Activated gamma-delta T cell treated with Interleukin-2 at 50 U/mL for 16 hours (primary cell): ENCODE measurements at places on chromosomes 12 and 14.

DNA sequence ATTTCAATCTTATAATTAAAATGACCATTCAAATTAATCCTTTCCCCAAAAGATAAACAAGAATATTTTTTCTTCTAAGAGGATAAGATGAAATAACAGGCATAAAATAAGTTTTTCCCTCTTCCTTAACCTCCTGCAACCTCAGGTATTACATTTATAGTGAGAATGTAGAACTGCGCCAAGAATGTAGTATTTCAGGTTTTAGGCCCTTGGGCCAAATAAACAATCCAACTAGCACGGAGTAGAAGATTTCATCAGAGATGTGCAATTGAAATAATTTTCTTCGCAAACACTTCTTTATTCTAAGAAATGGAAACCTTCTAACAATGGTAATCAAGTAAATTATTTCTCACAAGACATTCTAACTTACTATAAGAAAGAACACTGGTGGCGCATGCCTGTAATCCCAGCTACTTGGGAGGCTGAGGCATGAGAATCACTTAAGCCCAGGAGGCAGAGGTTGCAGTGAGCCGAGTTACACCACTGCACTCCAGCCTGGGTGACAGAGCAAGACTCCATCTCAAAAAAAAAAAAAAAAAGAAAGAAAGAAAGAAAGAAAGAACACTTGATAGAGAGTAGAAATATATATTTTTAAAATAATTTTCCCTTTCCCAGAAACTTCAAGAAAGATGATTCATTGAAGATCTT lies 100.8 kb downstream of the TAOK3 start:
- no peak for DNase-seq

- DNase-seq: no peak
These were observed 49.4 kb downstream of the LTBP2 start for GRCh38 chr14:74562515-74563232.

- DNase-seq: no peak
These were observed 938.0 kb downstream of the GALC start for GRCh38 chr14:87055007-87055406.

DNA sequence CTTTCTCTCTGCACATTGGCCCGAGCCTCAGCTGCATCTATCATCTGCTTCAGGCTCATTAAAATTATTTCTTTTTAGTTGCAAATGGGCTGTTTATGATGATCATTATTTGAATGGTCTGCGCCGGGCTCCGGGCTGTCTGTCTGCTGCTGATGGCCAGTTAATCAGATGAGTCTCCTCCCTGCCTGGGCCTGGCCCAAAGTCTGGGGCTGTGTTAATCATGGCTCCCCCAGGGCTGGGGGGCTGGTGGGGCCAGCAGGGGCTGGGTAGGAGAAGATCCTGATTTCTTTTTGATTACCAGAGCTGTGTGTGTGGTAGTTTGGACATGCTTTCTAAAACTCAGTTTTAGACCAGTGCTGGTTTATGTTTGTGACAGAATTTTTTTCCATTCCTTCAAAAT lies 159.1 kb downstream of the PHETA1 start:
- DNase-seq: no peak

GRCh38 chr12:52615912-52616311 lies 2.4 kb downstream of the KRT73 start:
- no peak for DNase-seq
